Immature natural killer cell (primary cell): ENCODE measurements at places on chromosomes 2 and 18.

- no peak overlapping the region for H3K27ac ChIP-seq
- no peak for DNase-seq
- no peak overlapping the region for H3K4me3 ChIP-seq
Measured at GRCh38 chr18:58662118-58662517, 9.1 kb upstream of the MALT1 start.

DNA sequence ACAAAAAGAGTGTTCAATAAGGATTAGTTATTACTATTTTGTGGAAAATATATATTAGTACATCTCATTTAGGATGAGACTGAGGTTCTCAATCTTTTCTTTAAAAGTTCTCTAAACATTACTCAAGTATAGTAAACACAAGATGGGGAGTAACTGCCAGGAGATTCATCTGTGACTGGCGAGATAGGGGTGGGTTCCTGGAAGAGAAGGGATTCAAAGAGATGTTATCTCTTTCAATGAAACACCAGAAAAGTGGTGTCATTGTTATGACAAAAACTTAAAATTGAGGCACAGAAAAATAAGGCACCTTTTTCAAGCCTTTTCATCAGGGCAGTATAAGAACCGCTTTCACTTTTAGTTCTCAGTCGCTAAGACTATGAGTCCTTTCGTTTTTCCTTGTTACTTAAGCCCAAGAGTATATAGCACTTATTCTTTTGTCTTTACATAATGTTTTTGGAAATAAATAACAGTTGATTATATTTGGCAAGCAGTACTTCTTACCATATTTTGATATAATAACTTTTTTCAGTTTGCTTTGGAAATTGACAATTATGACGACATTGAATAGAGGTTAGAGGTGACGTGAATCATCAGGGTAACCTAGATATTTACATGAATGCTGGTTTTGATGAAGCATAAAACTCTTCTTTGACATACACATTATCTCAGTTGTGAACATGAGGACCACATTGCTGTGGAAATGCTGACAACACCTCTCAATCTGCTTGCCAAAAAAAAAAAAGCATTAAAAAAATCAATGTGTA is 393.9 kb upstream of the TCF4 start:
- no peaks in the 10 kb centered on the region for H3K4me1 ChIP-seq
- no peak overlapping the region for H3K4me3 ChIP-seq
- H3K27ac ChIP-seq, result no peak overlapping the region

GRCh38 chr2:39534095-39534711 is 97.1 kb upstream of the MAP4K3 start:
- H3K4me1 ChIP-seq, result no peaks in the 10 kb centered on the region
- no peak overlapping the region for H3K27ac ChIP-seq
- H3K4me3 ChIP-seq, result no peak overlapping the region
- peaks cover 1% of the 10 kb centered on the region for H3K27me3 ChIP-seq
- H3K36me3 ChIP-seq, result no peaks in the 10 kb centered on the region

DNA sequence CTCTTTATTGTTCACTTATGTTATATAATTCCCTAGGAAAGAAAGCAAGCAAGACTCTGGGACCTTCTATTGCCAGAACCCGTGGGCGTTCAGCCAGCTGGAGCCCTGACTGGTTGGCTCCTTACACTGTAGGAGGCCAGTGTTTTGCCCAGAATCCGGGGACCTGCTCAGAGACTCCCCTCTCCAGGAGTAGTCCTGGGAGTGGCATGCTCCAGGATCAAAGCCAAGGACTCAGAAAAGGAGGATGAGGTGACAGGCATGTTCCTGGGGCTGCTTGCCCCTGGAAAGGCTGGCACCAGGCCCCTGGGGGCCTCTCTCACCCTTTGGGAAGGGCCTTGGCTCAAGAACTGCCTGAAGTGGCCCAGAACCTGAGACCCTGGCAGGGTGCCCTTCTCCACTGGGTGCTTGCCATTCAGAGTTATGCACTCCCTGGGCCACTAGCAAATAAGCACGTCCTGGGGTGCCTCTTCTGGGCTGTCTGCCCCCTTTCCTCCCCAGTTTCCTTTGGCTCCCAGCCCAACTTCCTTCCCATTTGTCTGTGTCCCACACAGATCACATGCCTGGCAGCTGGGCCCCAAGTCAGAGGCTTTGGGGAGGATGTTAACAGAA is 19.6 kb upstream of the KIF3C start:
- no peak overlapping the region for H3K27ac ChIP-seq
- DNase-seq, result no peak
- peaks cover 3% of the 10 kb centered on the region for H3K27me3 ChIP-seq
- no peak overlapping the region for H3K4me3 ChIP-seq
- no peaks in the 10 kb centered on the region for H3K4me1 ChIP-seq

DNA sequence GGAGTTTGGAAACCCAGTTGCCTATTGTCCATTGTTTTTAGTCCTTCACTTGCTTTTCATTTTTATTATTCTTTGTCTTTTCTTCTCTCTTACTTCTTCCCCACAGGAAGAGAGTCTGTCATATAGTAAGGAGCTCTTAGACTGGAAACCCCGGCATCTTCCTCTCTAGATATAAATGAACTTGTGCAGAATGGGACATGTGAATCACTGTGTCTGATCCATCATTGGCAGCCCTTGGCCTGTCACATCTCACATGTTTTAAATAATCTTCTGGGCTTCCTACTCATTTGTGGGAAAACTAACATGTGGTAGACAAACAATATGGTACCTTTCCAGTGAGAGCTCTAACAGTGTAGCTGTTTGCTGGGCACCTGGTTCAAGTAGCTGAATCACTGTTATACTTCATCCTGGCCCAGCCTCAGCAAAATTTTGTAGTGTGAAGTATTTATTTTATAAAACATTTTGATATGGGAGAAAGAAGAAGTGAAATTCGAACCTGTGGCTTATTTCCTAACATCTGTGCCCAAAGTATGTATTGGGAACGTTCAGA is 112.8 kb downstream of the PHLPP1 start:
- no peak overlapping the region for H3K27ac ChIP-seq
- DNase-seq, result no peak
- H3K4me1 ChIP-seq, result no peaks in the 10 kb centered on the region
- no peak overlapping the region for H3K4me3 ChIP-seq
